ENCODE measurements at places on chromosomes 7 and 10. TPM values are rescaled to one million over a fixed set of nuclear protein-coding genes. Genes with fewer than 3 reads are reported as not detected.

Gene AKR1C3
- total RNA-seq: 16.6 TPM

Gene CRTAC1
- 4.2 TPM for total RNA-seq

Gene GHRHR
- not detected for total RNA-seq

Gene ATP6V0A4
- not detected for total RNA-seq

Gene CRHR2
- total RNA-seq: not detected

Gene HIPK2
- 24.5 TPM for total RNA-seq

Gene PLXDC2
- total RNA-seq: 38.3 TPM

Gene CNNM1
- 1.7 TPM for total RNA-seq

Gene GSTO2
- total RNA-seq: 0.42 TPM

Gene PTPRZ1
- total RNA-seq: 3.3 TPM

Gene RAPGEF5
- total RNA-seq: 22.5 TPM

Gene CPA5
- total RNA-seq: not detected
